ENCODE measurements at places on chromosomes 3 and 15.

DNA sequence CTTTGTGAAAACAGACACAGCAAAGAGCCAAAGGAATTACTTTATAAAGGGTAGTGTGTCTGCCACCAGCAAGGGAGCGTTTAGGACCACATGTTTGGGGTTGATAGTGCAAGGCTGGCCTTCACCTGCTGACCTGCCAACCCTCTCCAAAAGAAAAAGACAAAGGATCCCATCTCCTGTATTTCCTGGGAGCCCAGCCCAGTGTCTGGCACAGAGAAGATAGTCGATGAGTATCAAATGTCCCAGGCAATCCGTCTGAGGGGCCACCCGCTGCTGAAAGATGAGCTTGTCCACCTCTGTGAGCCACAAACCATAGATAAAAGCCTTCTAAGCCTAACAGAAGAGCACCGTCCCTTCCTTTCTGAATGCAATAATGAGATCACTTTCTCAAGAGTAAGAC, 154.8 kb upstream of the CTNNB1 start:
- DNase-seq, result no peak

GRCh38 chr3:122725106-122725505, 44.5 kb downstream of the PARP14 start:
- no peak for DNase-seq

- no peak for DNase-seq
Observed at GRCh38 chr3:42590989-42591756, 513 bp downstream of the SS18L2 start.

DNA sequence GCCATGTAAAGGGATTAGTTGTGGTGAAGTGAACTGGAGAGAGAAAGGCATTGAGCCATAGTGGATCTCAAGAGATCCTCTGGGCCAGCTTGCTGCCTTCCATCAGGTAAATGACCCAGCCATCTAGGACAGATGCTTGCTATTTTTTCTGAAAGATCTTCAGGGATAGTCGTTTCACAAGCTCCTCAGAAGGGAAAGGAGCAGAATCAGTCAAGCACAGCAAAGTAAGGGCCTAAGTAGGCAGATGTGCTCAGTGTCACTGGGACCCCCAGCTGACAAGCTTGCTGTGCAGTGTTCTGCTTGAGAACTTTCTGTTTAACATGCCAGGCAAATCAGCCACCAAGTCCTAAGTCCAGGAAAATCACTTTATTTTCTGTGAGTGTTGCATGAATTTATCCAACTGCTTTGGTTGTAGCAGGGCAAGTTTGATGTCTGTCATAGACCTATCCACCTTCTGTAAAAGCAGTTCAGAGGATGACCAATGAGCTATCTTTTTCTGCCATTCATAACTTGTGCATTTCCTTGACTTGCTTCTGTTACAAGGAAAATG, 319.8 kb downstream of the IL5RA start:
- no peak for DNase-seq

- no peak for DNase-seq
Observed at GRCh38 chr3:31008994-31009393, 114.5 kb upstream of the GADL1 start.

DNA sequence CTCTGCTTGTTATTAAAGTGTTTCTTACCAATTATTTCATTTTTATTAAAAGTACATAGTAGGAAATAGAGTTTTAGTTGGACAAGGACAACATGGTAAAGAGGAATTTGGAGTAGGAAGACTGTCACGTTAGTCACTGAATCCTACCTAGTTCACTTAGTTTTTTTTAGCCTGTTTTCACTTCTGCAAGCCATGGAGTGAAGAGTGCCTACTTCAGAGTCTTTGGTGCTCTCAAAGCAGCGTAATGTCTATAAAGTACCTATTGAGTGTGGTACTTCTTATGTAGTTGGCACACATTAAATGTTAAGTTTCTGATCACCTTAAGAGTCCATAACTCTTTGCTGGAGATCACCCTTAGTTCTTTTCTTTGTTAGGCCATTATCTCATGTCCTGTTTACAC, 78.7 kb downstream of the LPP start:
- DNase-seq, result no peak

GRCh38 chr3:15023249-15023648, 41.9 kb downstream of the MRPS25 start:
- DNase-seq, result no peak

GRCh38 chr3:124282751-124283651, 291.1 kb upstream of the ROPN1 start:
- no peak for DNase-seq

DNA sequence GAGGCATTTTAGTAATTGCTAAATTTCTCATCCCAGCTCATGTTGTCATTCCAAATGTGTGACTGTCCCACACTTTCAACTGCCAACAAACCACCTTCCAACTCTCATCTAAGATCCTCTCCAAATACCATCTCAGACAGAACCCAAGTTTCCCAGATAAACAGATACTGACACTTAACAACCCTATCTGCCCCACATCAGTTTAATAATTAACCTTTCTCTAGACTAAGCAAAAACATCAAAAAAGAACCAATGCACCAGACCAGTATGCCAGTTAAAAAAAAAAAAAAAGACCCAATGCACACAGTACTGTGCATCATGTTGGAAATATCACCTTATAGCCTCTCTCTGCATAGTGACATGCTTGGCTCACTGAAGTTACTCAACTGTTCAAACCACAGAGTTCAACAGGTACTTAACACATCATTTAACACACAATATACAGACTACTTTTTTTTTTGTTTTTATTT, 5.5 kb downstream of the SFMBT1 start:
- peak; percentile 95 for DNase-seq

GRCh38 chr3:72317491-72317890, 530.8 kb downstream of the SHQ1 start:
- no peak for DNase-seq

GRCh38 chr15:83275412-83275811, 9.1 kb downstream of the BNC1 start:
- peak; percentile 55 for DNase-seq

DNA sequence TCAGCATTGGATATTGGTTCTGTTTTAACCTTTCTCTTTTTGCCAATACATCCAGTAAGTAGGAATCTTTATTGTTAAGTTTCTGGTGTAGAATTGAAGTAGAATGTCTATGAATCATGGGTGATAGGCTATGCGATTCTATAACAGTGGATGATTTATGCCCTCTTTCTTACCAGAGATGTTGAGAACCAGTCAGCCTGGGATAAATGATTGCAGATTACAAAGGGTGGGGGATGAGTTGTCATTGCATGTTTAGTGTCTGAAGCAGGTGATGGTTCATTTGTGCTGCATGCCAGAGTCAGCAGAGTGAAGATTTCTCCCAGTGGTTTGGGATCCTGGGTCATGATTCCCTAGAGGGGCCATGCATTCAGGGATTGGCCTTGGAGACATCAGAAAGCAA, 14.3 kb downstream of the RETNLB start:
- no peak for DNase-seq

DNA sequence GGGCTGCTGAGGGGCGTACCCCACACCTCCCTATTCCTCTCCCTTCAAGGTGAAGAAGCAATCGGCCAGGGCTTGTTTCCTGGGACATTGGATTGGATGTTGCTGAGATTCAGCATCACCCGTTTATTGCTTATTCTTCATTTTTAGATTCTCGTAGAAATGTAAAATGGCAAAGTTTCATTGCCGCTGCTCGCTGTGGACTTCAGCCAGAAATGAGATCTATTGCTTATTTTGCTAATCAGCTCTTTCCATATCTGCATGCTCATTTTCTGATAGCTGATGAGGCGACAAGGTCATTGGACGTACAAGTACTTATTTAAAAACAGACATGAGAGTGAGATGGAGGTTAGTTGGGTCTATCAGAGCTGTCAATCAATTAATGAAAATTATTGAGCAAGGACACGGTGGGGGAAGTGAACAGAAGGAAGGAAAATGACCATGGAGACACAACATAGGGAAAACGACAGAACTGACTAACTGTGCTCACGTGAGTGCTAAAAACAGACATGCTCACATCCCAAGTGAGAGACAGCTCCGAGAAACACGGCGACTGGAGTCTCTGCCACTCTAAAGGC, 471.2 kb downstream of the NR2F2 start:
- DNase-seq, result no peak

GRCh38 chr3:37594873-37595783, 266.6 kb upstream of the CTDSPL start:
- DNase-seq, result no peak

DNA sequence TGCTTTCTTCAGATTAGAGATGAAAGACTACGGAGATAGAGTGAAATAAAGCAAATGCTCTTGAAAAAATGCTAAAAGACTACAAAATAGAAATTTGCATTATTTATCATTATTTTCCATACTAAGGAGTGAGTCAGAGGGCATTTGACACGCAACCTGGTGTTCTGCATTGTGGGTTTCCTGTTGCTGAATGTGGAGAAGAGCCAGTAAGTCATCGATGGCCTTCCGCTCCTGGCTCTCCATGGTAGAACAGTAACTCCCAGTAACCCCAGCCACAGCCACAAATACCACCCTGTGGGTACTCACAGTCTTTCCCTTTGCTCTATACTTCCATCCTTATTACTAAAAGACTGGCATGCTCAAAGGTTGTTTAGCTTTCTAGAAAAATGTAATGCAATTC, 61.5 kb downstream of the CGGBP1 start:
- no peak for DNase-seq

DNA sequence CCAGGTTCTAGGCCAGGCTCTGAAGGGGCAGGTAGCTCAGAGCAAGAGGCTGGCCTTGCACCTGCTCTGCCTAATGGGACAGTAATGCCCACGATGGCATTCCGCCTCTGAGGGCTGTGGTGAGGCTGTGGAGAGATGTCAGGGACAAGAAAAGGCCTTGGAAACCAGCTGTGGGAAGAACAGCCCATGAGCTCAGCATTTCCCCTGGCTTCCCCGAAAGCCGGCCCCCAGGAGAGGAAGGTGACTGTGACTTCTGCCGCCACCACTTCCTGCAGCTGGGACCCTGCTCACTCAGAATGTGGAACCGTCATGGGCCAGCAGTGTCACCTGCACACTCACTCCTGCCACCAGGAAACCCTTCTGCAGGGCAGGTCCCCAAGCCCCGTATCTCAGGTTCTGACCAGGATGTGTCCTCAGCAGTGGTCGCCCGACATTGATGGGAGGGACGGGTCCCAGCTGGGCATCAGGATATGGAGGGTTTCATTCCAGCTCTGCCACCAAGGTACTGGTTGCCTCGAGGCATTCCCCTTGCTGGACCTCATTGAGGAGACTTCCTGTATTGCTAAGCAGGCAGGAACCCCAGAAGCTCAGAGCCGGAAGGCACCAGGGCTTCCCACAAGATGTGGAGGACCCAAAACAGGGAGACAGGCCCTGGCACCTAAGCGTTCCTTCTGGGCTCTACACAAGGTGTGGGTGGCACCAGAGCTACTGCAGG, 30.7 kb downstream of the SEMA7A start:
- DNase-seq, result no peak

DNA sequence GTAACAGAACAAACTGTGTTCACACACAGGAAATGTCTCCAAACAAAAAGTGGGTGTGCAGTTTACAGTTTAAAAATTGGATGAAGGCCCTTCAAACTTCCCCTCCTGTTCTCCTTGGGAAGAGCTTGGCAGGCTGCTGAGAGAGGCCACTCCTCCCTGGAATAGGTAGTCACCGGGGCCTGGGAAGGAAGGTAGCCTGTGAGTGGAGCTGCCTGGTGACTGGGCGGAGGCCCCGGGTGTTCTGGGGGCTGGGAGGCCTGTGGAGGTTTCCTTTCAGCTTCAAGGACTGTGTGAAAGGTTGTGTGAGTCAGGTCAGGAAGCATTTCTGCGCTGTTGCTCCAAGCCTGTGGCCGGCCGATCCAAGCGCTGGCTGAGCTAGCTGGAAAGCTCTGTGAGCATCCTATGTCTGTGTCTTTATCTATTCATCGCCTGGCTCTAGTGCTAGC, 14.1 kb downstream of the SLCO3A1 start:
- DNase-seq, result peak; percentile 96

- DNase-seq, result no peak
Observed at GRCh38 chr3:189507856-189508255, 123.3 kb upstream of the TP63 start.

DNA sequence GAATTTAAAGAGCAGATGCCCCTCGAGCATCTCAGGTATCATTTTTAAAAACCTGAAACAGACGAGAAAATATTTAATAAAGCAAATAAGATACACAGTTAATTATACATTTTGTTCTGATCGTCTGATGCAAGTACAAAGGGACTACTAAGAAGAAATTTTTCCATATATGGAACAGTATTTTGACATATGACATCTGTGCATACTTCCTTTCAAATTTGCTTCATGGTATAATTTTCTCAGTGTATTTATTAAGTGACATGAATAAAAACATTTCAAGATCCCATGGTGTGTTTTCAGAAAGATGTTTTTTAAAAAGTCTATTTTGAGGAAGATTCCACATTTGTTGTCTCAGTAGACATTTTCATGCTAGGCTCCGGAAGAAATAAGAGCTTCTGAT, 208.1 kb downstream of the VGLL3 start:
- no peak for DNase-seq

GRCh38 chr15:51369451-51369761, 28.0 kb downstream of the GLDN start:
- DNase-seq, result no peak

DNA sequence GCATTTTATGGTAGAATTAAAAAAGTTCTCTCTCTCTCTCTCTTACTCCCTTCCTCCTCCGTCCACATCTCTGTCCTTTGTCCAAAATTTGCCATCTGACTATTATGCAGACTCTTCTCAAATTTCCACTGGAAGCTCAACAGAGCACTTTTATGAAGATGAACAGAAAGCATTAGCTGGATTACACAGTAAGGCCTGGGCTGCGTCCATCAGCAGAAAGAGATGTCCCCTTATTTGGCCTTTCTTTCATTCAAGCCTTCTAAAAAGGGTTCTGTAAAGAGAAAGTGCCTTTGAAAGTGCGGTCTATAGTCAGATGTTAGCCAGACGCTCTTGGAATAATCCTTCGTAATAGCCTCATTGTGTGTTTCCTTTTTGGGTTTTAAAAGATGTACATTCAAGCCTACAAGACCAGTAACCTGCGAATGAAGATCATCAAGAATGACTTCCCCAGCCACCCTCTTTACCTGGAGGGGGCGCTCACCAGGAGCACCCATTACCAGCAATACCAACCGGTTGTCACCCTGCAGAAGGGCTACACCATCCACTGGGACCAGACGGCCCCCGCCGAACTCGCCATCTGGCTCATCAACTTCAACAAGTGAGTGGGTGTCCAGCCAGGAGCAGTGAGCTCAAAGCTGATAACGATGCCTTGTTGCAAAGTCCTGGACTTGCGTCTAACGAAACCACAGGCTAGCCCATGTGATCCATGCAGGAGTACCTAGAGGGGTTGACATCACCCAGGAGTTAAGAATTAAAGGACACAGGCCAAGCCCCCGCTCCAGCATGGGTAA, 53.1 kb downstream of the MESD start:
- DNase-seq, result no peak

GRCh38 chr3:28151608-28152228, 89.7 kb upstream of the CMC1 start:
- no peak for DNase-seq

DNA sequence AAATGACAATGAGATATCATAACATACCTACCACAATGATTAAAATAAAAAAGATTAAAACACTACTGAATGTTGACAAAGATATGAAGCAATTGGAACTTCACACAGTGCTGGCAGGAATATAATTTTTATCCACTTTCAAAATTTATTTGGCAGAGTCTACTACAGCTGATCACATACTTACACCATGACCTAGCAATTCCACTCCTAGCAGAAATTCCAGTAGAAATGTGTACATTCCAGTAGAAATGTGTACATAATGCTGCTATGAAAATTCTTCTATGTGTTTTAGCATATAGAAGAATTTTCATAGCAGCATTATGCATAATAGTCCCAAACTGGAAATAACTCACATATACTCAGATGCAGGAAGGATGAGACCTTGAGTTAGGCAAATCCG, 43.5 kb downstream of the IFT57 start:
- no peak for DNase-seq
